NCI-H1105 (cell line): ENCODE measurements at places on chromosomes 2 and 18.
A peak's percentile ranks its signal among the peaks of the same experiment; 100 is the strongest.

DNA sequence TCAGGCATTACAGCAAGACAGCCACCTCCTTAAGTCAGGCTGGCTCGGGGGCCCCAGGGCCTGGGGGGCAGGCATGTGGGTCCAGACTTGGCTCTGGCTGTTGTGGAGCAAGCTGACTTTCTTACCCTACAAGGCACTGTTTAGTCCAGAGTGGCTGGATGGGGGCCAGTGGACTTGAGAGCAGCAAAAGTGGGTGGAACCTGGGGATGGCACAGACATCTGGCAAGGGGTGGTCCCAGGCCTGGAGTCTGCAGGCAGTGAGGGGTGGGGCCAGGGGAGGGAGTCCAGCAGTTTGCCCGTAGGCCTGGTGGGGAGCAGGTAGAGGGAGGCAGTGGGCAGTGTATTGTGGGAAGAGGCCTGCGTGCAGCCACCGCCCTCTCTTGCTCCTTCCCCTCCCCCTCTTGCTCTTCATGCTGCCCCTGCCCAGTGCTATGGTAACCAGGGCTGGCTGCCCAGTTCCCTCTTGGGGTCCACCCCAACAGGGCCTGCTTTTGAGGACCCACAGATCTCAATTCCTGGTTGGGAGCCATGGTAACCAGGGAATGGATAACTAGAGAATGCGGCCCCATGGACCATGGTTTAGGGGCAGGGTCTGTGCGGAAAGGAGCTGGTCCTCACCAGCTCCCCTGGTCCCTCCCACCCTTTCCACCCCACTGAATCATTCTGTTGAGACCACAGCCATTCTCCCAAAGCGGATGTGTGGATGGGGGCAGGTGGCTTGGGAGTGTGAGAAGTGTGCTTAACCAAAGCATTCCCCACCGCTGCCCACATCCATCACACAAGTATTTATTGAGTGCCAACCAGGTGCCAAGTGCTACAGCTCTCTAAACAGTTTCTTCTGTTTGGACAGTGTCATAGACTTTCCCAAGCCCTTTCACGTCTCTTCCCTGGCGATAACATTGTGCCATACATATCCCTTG is 19.3 kb downstream of the SPEG start:
- DNase-seq, result no peak

DNA sequence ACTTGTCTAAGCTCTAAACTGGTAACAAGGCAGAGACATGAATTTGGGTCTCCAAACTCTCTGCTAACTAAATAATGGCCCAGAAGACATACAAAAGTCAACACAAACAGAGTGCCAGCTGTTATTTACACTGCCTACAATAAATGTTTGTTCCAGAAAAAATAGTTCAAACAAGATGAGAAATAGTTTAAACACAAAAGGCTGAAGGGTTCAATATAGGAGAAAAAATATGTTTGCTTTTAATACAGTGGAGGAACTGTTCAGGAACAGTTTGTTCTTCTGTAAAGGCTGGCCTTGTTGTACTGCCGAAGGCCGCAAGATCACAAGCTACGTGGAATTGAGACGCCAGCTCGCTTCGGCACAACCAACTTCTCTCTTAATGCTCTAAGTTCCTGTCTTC is 74.6 kb downstream of the AFF3 start:
- DNase-seq, result no peak

GRCh38 chr2:230068016-230068650 is 591 bp downstream of the SLC16A14 start:
- DNase-seq, result peak; percentile 67

DNA sequence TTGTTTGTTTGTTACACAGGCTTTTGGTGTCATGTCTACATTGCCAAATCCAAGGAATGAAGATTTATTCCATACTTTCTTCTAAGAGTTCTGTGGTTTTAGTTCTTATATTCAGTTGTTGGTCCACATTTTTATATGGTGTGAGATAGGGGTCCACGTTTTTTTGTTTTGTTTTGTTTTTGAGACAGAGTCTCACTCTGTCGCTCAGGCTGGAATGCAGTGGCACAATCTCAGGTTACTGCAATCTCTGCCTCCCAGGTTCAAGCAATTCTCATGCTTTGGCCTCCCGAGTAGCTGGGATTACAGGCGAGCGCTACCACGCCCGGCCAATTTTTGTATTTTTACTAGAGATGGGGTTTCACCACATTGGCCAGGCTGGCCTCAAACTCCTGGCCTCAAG is 8.2 kb downstream of the RALBP1 start:
- DNase-seq, result no peak
